ENCODE measurements at places on chromosomes 4 and X.

GRCh38 chrX:121886557-121886956, 839.1 kb downstream of the GLUD2 start:
- no peak for DNase-seq

- no peak for DNase-seq
Measured at GRCh38 chrX:28058901-28059300, 77.7 kb upstream of the DCAF8L1 start.

- DNase-seq = no peak
Measured at GRCh38 chr4:17811078-17811603, 362 bp downstream of the NCAPG start.

DNA sequence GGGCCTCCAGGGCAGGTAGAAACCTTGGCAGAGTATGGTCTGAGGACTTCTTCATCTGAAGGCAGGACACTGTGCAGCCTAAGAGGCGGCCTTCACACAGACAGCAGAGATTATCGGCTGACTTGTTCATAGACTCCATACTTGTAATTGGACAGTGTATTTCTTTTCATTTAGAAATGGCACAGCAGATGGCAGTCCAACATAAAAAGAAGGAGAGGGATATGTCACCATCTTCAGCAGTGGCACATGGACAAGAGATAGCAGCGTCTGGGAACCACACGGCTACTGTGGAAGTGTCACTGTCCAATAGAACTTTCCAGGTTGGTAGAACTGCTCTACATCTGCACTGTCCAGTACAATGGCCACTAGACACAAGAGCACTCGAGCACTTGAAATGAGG, 21.7 kb upstream of the GEMIN8 start:
- no peak for DNase-seq

GRCh38 chr4:165517216-165517615, 138.4 kb downstream of the CPE start:
- DNase-seq = no peak

DNA sequence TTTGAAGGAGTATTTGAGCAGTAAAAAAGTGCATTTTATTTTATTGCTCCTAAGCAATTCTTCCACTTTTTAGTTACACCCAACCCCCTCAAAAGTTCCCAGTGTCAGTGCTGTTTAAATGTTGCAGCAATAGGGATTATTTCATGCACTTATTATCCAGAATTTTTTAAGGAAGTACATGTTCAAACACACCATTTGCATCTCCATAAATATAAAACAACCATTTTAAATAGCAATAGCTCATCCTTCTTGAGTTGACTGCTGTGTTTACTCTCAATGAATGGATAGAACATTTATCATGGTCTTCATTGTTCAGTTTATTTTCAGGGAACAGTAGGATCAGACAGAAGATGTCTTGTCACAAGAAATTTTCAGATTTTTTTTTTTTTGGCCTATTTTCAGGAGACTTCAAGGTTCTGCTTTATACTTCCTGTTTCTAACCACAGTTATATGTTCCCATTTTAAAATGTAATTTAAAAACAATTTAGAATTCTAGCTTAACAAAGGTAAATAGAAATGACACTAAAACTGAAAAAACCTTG, 171.9 kb downstream of the TMA16 start:
- DNase-seq = no peak

GRCh38 chrX:134542485-134542884, 82.5 kb downstream of the HPRT1 start:
- DNase-seq = no peak

DNA sequence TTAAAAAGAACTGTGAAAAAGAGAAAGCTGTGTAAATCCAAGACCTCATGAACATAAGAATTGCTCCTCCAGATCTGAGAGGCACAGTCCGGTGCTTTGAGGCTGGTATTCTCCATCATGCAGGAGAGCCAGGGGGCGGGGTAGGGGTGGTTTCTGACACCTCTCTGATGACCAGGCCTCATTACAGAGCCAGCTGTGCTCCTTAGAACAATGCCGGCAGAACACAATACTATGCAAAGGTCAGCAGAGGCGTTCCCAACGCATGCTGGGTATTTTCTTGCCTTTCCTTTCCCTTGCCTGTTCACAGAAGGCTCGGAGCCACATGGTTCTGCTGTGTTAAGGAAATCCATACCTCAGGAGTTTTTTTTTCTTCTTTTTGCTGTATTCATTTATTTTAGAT, 91.2 kb upstream of the SOD3 start:
- DNase-seq = no peak

GRCh38 chr4:22802876-22803275, 110.1 kb downstream of the GBA3 start:
- DNase-seq = no peak

GRCh38 chr4:26806331-26806730, 54.3 kb upstream of the STIM2 start:
- no peak for DNase-seq

- DNase-seq = no peak
Measured at GRCh38 chr4:182923366-182923765, 6.2 kb upstream of the DCTD start.

DNA sequence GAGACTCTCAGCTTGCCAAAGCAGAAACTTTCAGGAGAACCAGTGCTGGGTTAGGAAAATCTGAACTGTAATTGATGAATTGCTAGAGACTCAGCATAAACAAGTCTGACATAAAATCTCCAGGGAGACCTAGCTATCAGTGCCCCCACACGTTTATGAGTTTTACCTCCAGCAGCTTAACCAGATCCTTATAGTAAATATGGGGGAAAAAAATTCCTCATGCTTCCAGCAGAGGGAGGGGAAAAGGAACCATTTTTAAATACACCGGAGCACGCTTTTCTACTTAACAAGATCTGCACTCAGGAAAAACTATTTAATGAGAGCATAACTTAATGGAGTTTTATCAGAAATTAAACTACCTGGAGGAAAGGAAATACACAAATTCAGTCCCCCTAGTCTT, 1040.7 kb upstream of the INTU start:
- DNase-seq = no peak

GRCh38 chr4:3054169-3054759, 20.1 kb downstream of the HTT-AS start:
- no peak for DNase-seq

DNA sequence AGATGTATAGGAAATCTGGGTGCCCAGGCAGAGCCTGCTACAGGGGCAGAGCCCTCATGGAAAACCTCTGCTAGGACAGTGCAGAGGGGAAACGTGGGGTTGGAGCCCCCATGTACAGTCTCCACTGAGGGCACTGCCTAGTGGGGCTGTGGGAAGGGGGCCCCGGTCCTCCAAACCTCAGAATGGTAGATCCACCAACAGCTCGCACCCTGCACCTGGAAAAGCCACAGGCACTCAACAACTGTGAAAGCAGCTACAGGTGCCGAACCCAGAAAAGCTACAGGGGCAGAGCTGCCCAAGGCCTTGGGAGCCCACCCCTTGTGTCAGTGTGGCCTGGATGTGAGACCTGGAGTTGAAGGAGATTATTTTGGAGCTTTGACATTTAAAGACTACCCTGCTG, 5.4 kb upstream of the XPNPEP2 start:
- no peak for DNase-seq

- no peak for DNase-seq
Measured at GRCh38 chrX:42025861-42026260, 102.5 kb upstream of the CASK start.

DNA sequence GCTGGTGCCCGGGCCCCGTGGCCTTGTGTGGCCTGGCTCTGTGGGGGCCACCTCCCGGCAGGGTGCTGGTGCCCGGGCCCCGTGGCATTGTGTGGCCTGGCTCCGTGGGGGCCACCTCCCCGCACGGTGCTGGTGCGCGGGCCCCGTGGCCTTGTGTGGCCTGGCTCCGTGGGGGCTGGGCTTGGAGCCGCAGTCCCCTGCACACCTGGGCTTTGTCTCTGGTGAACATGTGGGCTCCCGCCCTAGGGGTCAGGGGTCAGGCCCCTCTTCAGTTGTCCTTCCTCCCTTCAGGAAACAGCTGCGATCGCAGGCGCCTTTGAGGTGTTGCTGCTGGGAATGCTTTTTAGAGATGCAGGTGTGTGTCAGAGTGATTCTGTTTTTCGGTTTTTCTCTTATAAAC, 17.2 kb downstream of the UVSSA start:
- DNase-seq = no peak

DNA sequence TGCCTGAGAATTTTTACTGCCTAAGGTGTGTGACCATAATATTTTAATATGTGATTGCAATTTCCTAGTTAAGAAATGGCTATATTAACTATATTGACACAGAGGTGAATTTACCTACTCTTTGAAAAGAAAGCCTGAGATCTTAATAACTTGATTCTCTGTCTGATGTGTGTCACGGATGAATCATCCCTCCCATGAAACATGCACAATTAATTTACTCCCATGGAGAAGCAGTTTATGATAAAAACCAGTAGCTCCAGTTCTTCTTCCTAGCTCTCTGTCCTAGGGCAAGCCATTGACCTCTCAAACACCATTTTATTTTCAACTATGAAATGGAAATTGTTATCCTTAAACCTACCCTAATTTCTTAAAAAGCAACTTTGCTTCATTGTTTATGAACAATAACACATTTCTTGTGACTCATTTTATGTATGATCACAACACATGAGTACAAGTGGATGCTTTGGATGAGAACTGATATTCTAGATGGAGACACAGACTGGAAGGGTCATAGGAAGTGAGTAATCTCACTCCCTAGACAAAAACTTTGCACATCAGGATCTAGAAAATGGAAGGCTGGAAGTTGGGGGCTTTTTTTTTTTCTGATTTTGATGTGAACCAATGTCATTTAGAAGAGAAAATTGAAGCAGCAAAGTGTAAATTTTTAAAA, 438.3 kb downstream of the GPAT3 start:
- no peak for DNase-seq
